Hematopoietic multipotent progenitor cell treated with erythropoietin and hydrocortisone succinate and interleukin-3 and kit ligand, for 17 days (in vitro differentiated cells): ENCODE measurements at places on chromosomes 12 and 14.

- DNase-seq, result no peak
Measured at GRCh38 chr14:100566119-100566518, 21.1 kb downstream of the BEGAIN start.

- DNase-seq, result peak; percentile 93
Measured at GRCh38 chr14:105481886-105482457, 4.7 kb upstream of the CRIP1 start.

DNA sequence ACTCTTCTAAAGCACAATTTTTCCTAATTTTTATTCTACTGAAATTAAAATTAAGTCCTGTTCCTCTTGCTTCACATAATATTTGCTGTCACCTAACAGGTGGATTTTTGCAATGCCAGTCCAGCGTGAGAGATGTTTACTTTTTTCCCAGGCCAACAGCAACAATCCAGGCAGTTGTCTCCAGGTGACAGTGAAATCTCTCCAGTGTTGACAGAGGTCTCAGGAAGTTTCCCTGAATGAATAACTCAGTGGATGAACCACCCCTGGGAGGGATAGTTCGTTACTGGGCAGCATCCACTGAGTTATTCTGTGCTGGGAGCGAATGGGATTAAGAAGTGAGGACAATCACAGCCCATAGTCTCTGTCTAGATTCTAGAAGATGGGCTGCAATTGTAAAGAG is 7.1 kb upstream of the NT5DC3 start:
- DNase-seq, result no peak

DNA sequence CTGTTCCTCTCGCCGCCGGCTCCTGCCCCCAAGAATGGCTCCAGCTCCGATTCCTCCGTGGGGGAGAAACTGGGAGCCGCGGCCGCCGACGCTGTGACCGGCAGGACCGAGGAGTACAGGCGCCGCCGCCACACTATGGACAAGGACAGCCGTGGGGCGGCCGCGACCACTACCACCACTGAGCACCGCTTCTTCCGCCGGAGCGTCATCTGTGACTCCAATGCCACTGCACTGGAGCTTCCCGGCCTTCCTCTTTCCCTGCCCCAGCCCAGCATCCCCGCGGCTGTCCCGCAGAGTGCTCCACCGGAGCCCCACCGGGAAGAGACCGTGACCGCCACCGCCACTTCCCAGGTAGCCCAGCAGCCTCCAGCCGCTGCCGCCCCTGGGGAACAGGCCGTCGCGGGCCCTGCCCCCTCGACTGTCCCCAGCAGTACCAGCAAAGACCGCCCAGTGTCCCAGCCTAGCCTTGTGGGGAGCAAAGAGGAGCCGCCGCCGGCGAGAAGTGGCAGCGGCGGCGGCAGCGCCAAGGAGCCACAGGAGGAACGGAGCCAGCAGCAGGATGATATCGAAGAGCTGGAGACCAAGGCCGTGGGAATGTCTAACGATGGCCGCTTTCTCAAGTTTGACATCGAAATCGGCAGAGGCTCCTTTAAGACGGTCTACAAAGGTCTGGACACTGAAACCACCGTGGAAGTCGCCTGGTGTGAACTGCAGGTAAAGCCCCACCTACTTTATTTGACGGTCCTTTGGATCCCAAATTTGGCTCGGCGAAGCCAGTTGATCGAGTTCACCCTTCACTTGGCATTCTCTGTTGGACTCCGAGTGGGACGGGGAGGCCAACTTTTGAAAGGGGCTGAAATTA is 1.5 kb downstream of the WNK1 start:
- DNase-seq, result peak; percentile 78

DNA sequence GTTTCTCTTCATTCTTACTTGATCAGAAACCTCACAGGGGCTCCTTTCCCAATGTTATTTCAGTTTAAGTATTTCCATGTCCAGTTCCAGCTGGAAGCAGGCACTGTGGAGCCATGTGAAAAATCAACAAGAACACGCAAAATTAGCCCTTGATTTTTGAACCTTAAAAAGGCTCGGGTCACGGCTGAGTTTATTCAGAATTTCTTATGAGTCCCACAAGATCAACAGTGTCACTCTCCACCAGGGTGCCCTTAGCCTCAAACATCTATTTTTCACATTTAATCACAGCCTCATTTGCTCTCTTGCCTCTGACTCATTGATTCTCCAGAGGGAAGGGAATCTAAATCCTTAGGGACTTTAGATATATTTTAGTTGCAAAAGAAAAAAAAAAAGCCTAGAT is 157.7 kb upstream of the AVPR1A start:
- DNase-seq, result no peak

- DNase-seq, result peak; percentile 50
Measured at GRCh38 chr12:122884860-122885259, 11.1 kb downstream of the VPS37B start.

DNA sequence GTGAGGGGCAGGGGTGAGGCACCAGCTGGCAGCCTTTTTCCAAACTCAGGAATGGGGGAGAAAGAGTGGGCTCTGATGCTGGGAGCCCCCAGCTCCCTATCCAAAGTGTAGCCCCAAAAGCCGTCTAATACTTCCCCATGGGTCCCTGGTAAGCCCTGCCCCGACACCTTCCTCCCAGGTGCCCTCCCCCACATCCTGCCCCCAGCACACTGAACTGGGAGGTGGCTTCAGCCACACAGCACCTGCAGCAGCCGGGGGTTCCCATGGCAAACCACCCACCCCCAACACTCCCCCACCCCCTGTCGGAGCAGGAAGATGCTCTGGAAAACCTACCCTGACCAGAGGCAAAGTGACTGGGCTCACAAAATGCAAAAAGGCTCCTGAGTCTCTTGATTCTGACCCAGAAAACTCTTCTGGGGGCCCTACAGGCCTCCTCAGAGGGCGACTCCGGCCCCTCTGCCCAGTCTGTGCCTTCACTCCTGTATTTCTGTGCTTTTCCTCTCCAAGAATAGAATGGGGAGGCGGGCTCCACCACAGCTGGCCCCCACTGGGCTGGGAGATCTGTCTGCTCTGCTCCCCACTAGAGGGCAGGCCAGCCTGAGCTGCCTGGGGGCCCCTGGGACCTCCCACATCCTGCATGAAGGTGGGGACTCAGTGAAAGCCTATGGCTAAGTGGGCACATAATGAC is 81.6 kb downstream of the ITPK1 start:
- DNase-seq, result no peak

DNA sequence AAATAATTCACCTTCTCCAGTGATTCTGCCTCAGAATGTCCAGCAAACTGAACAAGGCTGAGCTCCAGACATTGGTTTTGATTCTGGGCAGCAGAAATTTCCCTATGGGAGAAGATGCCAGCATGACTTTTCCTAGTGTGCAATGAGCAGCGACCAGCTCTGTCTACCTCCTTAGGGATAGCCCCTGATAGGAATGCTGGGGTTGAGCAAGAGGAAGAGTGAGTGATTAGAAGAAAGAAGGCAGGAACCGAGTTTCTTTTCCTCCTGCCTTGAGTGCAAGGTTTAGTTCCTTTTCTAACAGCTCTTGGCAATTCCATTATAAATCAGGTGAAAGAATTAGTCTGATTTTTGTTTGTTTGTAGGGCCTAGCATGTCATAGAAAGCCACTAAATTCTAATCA is 379.0 kb downstream of the DAD1 start:
- no peak for DNase-seq

DNA sequence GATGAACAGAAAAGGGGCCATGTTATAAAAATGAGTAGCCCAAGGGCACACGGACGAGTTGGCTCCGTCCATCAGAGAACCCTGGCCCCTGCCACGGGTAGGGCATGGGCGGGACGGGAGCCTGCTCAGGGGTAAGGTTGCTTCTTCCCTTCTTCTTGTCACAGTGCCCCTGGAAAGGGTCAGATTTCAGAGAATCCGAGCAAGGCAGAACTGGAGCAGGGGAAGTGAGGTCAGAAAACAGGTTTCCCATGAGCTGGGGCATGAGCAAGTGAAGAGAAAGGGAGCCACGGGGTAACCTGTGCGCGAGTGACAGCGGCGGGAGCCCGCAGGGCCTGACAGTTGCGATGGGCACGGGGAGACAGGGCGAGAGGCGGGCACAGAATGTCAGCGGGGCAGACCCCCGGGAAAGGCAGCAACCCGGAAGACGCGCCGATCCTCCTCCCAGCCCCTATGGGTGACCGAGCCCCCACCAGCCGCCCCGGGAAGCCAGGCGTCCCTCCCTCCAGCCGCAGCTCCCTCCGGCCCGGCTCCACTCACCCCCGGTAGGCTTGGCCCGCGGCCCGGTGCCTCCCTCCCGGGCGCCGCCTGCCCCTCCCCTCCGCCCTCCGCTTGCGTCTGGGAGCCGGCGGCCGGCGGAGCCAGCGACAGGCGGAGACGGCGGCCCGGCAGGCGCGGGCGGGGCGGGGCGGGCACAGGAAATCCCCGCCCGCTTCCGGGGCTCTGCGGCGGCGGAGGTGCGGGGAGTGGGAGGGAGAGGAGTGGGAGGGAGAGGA is at the start of gene ZNF641:
Gene ZNF641 (minus strand): TSS at position 671 of the 773 bp plus-strand sequence. CDS start 2,829 bp downstream, outside the sequence.
- DNase-seq, result peak; percentile 73

- no peak for DNase-seq
Measured at GRCh38 chr14:103526914-103527248, 2.1 kb upstream of the TRMT61A start.

GRCh38 chr12:76047742-76048141 is 16.2 kb upstream of the PHLDA1 start:
- no peak for DNase-seq

DNA sequence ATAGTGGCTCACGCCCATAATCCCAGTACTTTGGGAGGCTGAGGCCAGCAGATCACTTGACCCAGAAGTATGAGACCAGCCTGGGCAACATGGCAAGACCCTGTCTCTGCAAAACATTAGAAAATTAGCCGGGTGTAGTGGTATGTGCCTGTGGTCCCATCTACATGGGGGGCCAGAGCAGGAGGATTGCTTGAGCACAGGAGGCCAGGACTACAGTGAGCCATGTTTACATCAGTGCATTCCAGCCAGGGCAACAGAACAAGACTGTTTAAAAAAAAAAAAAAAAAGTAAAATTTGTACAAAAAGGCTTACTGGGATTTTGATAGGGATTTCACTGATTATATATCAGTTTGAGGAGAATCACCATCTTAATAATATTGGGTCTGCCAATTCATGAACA is 7.8 kb downstream of the HCFC2 start:
- DNase-seq, result no peak

DNA sequence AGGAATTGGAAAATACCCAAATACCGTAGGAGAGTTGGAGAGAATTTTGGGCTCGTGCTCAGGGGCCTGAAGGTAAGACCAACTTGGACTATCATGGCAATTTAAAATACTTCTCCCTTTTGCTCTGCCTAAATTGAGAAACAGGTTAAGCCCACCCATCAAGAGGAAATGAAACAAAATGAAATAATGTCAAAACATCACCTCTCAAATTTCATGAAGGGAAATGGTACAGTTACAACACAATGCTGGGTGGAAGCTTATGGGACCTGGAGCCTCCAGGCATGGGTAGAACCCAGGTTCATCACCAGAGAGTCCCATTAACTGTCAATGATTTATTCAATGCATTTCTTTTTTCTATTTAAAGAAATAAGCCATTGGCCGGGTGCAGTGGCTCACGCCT is 33.7 kb downstream of the FOS start:
- DNase-seq, result no peak

GRCh38 chr12:47184229-47184628 is 104.5 kb upstream of the AMIGO2 start:
- DNase-seq, result no peak

- DNase-seq, result peak; percentile 47
Measured at GRCh38 chr12:101414533-101415119, 7.1 kb upstream of the ARL1 start.

DNA sequence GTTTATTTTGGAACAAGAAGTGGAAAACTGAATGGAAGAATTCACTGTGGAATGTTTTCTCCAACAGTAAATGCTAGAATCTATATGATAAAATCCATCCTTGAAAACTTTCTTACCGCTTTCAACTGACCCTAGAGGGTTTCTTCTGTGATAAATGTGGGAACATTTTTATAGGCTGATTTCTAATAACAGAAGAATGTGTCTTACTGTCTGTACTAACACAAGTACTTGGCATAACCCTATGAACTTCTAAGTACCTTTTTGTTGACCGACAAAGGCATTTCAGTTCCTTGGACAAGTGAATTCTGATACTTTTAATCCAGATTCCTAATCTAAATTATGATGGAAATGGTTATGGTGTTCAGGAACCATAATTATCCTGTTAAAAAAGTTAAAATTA is 1109.7 kb upstream of the FLRT2 start:
- DNase-seq, result no peak

DNA sequence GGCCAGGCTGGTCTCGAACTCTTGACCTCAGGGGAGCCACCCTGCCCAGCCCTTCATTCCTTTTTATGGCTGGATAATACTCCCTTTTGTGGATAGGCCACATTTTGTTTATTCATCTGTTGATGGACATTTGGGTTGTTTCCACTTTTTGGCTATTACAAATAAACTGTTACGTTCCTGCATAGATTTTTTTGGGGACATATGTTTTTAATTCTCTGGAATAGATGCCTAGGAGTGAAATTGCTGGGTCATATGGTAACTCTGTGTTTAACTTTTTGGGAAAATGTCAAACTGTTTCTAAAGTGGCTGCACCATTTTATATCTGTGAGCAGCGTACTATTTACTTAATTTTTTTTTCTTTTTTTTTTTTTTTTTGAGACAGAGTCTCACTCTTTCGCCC is 9.8 kb downstream of the KMT5A start:
- DNase-seq, result no peak

DNA sequence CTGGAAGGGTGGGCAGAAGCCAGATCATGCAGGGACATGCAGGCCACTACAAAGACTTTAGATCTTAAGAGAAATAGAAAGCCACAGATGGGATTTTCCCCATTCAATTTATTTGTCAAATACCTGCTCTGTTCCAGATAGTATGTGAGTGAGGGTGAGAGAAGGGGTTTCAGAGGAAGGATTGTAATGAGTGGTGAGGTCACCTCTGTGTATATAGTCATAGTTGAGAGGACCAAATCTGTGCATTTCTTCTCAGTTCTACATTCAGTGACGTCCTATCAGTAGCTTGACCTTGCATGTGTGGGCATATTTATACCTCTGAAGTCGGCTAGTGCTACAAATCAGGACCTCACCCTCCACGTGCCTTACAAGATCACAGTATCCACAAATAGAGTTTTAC is 31.2 kb upstream of the RBM19 start:
- no peak for DNase-seq

DNA sequence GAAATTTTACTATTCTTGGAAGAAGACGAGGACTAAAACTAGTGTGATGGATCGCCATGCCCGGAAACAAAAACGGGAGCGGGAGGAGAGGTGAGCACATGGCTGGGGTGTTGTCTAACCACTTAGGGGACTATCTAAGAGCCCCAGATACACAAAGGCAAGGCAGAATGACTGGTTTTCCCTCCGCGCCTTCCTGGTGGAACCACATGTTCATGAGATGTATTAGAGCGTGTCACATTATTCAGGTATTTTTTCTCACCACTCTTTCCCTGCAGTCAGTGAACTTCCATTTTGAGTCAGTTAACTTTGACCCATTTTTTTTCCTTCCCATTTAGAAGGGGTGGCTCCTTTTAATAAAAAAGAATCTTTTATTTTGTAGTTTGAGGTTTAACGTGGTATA is 68.8 kb upstream of the TRAF3 start:
- DNase-seq, result no peak

GRCh38 chr12:40691913-40692764 is at the start of gene CNTN1:
Gene CNTN1 (plus strand): TSS chr12:40692439.
- DNase-seq, result no peak
